CD8-positive, alpha-beta memory T cell (primary cell): ENCODE measurements at places on chromosomes 4 and X. TPM values are rescaled to one million over a fixed set of nuclear protein-coding genes. Genes with fewer than 3 reads are reported as not detected.

SSX4B gene
- total RNA-seq: not detected

GRCh38 chr4:5992828-5993321, 25.4 kb downstream of the C4orf50 start:
- DNase-seq: no peak

GRCh38 chrX:54930291-54931049, 9.8 kb downstream of the TRO start:
- DNase-seq: no peak

- no peak for DNase-seq
Measured at GRCh38 chrX:115311601-115312001, 22.1 kb downstream of the LUZP4 start.

- DNase-seq: no peak
Measured at GRCh38 chr4:151035911-151036310, 20.8 kb upstream of the LRBA start.

- DNase-seq: no peak
Measured at GRCh38 chr4:158155656-158156356, 17.0 kb downstream of the GASK1B start.

DNA sequence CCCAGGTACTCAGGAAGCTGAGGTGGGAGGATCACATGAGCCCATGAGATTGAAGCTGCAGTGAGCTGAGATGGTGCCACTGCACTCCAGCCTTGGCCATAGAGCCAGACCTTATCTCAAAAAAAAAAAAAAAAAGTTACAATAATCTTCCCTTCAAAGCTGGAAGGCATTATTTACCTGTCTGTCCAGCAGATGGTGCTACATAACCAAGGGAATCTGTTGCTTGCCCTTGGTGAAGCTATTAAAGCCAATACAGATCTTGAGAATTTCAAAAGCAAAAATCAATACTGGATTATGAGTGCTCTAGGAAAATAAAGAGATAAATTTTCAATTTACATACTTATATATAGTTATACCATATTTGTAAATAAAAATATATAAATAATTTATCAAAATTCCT, 25.9 kb downstream of the PKD2 start:
- peak; percentile 46 for DNase-seq
